ENCODE measurements at places on chromosomes 3 and 15. TPM values are rescaled to one million over a fixed set of nuclear protein-coding genes. Genes with fewer than 3 reads are reported as not detected.

AGBL1 gene
- total RNA-seq = not detected

GOLGA6D gene
- total RNA-seq = not detected

- peak; percentile 47 for DNase-seq
- peaks cover 28% of the 10 kb centered on the region for H3K4me1 ChIP-seq
- no peak overlapping the region for H3K4me3 ChIP-seq
- H3K27ac ChIP-seq = no peak overlapping the region
- no peaks in the 10 kb centered on the region for H3K36me3 ChIP-seq
Observed at GRCh38 chr15:29939404-29939803, 117.1 kb upstream of the TJP1 start.

GRCh38 chr3:1955170-1955569 lies 143.5 kb upstream of the CNTN4 start:
- no peaks in the 10 kb centered on the region for H3K27me3 ChIP-seq
- no peak overlapping the region for H3K4me3 ChIP-seq

- no peak for DNase-seq
- no peak overlapping the region for H3K4me3 ChIP-seq
- H3K4me1 ChIP-seq = no peaks in the 10 kb centered on the region
- no peak overlapping the region for H3K27ac ChIP-seq
- no peaks in the 10 kb centered on the region for H3K36me3 ChIP-seq
Observed at GRCh38 chr3:195119461-195120266, 151.3 kb downstream of the XXYLT1 start.

- peak overlapping the region; percentile 99 for H3K27ac ChIP-seq
- 0 out of 2 replicates have a peak, but pooled peaks cover 3% of the 10 kb centered on the region for H3K36me3 ChIP-seq
- no peak overlapping the region for H3K4me3 ChIP-seq
Observed at GRCh38 chr3:55167586-55168317, 239.9 kb upstream of the LRTM1 start.

Data from GM23248 (cell line).